ENCODE measurements at places on chromosomes 1 and 21.
A peak's percentile ranks its signal among the peaks of the same experiment; 100 is the strongest.

GRCh38 chr1:172704001-172704400 is 45.1 kb downstream of the FASLG start:
- DNase-seq: no peak

DNA sequence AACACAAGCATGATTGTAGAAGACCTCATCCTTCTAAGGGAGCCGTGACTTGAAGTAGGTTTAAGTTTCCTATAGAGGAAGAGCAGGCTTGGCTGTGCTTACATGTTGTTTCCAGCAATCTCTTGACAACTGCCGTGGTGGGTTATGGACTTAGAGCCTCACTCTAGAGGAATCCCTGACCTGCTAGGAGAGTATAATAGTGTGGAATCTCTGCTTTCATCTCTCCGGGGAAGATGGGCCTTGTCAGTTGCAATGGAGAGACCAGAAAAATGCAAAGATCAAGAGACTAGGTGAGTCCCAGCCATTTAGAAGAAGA is 137.6 kb downstream of the MIS18A start:
- DNase-seq: no peak

DNA sequence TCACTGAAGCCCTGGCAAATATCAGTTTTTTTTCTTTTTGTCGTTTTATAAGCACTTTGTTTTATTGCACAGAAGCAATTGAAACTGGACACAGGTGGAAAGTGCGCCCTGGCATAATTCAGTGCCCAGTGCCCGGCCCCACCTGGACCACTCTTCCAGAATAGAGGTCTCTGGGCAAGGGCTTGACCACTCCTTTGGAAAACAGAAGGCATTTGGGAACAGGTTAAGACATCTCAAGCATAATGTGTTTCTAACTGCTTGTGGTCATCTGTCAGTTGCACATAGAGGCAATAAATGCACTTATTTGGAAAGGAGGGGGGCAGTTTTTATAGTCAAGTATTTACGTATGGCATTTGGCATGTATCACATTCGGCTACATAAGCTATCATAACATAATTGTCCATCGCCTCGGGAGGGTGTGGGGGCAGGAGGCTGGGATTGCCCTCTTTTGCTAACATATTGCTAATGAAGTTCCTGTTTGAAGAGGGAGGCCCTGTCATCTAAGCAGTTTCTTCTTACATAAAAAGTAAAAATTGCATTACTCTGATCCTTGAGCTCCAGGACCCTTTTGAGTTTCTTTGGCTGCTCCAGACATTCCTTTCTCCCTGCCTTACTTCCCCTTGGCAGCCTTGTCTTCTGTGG is 14.7 kb upstream of the CD2 start:
- DNase-seq: no peak

DNA sequence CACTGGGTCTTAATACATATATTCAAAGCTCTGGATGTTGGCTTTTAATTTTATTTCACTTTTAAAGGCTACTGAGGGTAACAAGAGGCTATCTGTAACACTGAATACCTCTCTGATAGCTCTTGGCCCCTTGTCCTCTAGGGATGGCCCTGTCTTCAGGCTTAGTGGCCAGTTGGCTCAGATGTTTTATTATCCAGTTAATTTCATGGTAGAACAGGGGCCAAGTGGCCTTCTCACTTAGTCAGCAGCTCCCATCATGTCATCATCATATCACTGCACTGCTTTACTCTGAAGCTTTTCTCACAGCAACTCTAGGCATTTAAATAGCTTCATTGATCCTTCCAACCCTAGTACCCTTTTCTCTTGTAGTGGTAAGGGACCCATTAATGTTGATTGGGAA is 40.2 kb upstream of the MACF1 start:
- DNase-seq: no peak

DNA sequence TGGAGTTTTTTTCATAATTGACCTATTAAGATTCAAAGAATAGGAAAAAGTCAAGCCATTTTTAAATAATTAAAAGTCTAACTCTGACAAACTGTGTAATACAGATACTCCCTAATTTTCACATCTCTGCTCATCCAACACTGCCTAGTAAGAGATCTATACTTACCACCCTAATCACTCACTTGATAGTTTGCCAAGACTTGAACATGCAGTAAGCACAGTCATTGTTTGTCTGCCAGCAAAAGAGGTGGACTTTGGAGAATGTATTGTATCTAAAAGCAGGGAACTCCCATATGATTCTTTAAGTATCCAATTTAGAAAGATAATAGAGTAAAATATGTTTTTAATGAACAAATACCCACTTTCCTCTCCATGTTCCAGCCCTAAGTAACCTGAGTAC is 15.5 kb downstream of the TMEM59 start:
- no peak for DNase-seq

DNA sequence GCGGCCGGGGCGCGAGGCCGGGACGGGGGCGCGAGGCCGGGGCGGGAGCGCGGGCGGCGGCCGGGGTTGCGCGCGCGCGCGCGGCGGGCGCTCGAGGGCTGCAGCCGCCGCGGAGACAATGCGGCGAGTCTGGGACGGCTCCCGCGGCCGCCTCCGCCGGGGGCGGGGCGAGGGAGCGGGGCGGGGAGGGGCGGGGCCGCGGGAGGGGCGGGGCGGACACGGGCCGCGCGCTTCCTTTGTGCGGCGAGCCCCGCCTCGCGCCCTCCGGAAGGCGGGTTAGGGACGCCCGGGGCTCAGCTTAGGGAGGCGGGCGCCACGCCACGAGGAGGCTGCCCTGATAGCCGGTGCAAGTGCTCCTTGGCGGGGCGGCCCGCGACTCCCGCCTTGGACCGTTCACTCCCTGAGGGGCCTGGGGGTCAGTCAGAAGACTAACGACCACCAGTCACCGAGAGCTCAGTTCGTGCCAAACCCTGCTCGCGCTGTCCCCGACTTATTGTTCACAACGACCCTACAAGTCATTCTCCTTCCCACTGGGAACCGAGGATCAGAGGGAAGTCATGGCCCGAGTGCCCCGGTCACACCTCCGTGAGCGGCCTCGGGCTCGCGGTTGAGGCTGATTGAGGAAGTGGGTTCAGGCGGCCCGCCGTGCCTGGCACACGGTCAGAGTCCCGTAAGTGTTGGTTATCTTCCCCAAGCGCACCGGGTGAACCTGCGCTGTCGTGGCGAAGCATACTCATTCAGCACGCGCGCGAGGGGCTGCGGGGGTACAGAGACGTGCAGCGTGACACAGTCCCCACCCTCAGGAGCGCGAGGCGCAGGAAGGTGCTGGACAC is 29.1 kb upstream of the A3GALT2 start:
- peak; percentile 67 for DNase-seq

- no peak for DNase-seq
Observed at GRCh38 chr1:156177919-156178654, 15.8 kb upstream of the SLC25A44 start.

- DNase-seq: no peak
Observed at GRCh38 chr1:34356853-34357252, 180.1 kb downstream of the C1orf94 start.

DNA sequence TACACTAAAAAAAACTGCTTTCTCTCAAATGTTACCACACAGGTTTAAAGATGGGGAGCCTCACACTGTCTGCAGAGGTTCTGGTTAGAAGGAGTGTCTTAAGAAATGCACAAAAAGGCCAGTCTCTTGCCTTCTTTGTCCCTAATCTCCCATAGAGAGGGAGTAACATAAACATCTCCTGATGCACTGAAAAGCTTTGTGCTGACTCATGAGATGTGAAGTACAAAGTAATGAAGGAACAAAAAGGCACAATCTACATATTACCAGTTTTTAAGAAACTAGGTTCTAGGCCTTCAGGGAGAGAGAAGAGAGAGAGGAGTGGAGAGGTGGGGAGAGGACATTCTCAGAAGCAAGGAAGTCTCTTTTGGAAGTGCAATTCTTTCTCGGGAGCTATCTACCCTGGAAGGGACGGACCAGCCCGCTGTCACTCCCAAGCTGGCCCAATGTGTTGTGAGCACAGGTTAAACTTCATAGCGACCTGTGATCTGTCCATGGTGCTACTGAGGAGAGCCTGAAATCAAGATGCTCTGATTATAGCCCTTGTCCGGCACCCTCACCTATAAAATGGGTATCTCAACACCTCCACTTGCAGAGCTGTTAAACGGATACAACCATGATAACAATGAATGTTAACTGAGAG is 458.1 kb downstream of the DISC1 start:
- no peak for DNase-seq

DNA sequence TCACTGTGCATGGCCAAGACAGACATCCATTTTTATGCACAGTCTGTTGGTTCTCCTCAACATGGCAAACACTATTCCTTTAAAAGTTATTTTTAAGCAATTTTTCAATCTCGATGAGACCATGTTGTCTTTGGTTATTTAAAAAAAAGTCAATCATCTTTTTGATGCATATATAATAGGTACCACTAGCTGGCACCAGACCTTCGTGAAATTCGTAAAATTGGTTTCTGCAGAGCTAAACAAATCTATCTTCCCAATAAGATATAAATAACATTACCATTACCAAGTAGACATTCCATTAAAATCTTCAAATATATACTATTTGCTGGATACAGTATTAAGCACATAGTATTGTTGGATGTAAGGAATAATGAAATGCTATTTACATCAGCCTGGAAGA is 220.0 kb upstream of the GREM2 start:
- no peak for DNase-seq

GRCh38 chr1:37092937-37093336 is 58.6 kb upstream of the GRIK3 start:
- DNase-seq: no peak

DNA sequence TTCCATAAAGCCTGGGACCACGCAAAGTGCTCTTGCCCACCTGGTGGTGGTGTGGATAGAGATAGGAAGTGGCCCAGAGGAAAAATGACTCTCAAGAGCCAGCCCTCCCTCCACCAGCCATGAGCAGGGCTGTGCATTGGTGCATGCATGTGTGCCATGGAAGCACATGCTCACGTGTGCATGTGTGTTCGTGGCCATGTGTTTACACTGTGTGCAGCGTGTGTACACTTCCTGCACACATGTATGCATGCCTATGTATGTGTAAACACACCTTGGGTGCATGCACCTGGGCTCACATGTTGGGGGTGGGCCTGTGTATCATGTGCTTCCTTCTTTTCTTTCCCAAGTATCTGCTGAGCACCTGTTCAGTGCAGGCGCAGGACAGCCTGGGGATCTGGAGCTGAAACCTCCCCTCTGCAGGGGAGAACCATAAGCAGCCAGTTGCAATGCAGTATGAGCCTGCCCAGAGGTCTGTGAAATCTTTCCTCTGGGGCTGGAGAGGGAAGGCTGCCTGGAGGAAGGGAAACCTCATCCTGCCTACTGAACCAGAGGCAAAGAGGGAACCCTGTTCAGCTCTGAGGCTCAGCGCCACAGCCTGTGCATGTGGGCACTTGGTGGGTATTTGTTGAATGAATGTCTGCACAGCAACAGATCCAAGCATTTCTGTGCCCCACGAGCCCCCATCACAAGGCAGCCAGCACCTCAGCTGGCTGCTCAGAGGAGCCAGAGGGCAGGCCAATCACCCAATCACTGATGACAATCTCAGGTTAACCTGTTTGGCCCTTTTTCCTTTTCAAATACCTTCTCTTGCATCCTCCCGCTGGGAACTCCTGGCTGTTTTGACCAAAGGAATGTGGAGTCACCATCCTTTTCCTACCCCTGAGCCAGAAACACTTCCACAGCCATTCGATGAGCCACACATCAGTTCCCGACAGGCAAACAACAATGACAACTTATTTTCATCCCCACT is 327.0 kb downstream of the NPHP4 start:
- no peak for DNase-seq

DNA sequence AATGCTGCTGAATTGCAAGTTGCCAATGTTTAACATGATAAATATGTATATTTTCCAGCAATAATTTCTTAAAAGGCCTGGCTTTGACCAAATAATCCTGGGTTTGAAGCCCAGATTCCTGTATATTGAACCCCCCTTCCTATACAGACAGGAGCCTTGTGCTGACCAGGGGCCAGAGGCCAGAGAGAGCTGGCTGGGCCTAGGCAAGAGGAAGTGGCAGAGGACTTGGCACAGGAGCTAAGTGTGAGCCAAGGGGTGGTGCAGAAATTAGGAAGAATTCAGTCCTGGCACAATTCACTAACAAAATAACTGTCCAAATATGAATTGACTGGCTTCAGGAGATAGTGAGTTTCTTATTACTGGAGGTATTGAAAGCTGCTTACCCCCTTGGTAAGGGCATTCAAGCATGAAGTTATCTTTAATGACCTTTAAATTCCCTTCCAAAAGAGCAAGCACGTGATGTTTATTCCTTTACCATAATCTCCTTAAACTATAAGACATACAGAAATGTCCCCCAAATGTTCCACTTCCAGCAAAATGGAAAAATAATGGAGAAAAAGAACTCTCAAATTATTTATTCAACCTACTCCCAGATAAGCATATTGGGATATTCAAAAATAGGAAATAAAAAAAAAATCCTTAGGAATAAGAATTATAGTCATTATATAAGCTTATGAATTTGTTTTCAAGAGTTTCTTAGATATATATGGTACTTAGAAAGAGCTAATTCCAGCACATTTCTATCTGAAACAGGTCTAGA is 26.6 kb downstream of the NIBAN1 start:
- no peak for DNase-seq

- no peak for DNase-seq
Observed at GRCh38 chr1:159879136-159879535, 16.7 kb upstream of the VSIG8 start.

GRCh38 chr1:218031901-218032300 is 253.2 kb upstream of the RRP15 start:
- DNase-seq: no peak

GRCh38 chr1:61452176-61453035 is 272.5 kb downstream of the TM2D1 start:
- no peak for DNase-seq

- no peak for DNase-seq
Observed at GRCh38 chr1:152907686-152908601, at the start of gene IVL. TSS of gene IVL (plus strand) at chr1:152908546. CDS start at chr1:152909798, 1,252 bp downstream.

DNA sequence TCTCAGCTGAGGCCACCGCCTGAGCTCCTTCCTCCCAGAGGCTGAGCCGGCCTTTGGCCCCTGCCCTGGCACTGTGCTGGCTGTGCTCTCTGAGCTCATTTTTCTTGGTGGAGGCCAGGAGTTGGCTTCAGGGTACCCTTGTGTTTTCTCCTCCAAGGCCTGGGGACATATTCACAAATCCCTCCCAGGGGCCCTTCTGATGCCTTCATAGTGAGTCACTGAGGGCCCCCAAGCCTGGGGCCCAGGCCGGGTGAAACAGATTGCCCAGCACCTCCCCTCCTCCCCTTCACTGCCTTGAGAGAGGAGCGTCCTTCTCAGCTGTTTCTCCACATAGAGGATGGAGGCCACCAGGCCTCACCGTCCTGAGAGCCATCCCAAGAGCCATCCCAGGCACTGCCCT is 105.8 kb downstream of the SIK1 start:
- DNase-seq: no peak

DNA sequence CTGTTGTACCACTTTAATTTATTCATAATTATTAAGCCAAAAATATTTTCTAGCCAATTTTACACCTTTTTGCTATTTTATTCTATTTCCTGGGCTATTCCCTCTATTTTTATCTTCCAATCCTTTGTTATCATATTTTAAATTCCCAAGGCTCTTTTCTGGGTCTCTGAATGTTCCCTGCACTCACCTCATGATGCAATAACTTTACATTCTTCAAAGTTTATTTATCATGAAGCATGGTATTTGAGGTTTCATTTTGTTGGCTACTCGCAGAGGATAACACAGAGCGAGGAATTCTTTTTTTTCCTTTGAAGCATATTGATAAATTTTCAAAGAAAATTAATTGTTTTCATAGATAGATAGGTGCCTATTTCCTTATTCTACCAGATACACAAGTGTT is 489.8 kb upstream of the TMPRSS15 start:
- no peak for DNase-seq
